ENCODE measurements at places on chromosomes 3 and 15.

- peak; percentile 71 for DNase-seq
Observed at GRCh38 chr15:51907136-51907862, 64.3 kb downstream of the LEO1 start.

DNA sequence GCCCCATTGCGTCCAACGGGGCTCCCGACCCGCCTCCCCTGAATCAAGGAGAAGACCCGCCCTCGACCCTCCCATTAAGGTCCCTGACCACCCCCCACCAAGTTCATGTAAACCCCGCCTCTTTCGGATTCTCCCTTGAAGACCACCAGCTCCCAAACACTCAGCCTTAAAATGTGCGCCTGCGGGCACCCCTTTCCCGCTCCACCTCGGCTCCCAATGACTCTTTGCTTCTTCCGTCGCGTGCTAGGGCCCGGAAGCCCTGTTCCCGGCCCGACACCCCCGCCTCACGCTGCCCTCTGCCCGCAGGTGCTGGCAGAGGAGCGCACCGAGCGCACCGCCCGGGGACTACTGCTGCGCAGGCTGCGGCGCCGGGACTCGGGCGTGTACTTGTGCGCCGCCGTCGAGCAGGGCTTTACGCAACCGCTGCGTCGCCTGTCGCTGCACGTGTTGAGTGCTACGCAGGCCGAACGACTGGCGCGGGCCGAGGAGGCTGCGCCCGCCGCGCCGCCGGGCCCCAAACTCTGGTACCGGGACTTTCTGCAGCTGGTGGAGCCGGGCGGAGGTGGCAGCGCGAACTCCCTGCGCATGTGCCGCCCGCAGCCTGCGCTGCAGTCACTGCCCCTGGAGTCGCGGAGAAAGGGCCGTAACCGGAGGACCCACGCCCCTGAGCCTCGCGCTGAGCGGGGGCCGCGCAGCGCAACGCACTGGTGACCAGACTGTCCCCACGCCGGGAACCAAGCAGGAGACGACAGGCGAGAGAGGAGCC, 2.7 kb upstream of the LSMEM2 start:
- DNase-seq, result no peak

DNA sequence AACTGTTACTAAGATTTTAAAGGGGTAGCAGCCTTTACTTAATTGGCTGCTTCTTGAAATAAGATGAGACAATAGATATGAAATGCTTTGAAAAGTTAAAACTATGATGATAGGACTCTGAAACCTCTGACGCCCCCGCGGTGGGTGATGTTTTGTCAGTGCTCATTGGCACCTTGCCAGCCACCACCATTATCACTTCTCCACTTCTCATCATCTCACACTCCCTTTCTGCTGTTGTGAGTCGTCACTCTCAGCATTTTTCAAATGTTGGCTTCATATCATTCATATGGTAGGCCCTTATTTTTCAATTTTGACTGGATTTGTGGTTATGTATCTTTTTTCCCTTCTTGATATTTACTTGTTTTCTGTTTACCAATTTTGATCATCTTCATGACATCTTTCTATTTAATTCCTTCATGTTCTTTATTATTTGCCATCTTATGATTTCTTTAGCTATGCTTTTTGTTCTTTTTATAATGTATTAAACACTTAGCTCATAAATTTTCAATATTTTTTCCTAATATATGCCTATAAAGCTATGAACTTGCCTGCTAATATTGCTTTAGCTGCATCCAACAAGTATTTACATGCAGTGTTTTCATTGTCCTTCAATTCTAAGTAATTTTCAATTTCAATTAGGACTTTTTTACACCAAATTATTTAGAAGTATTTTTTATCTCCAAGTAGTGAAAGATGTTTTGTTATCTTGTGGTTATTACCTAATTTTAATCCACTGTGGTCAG, 30.3 kb upstream of the SKOR1 start:
- no peak for DNase-seq

- no peak for DNase-seq
Observed at GRCh38 chr3:136938334-136938733, 19.4 kb upstream of the IL20RB start.

- no peak for DNase-seq
Observed at GRCh38 chr15:81292523-81293001, 31.4 kb downstream of the STARD5 start.

GRCh38 chr15:75215107-75216004, 13.7 kb downstream of the C15orf39 start:
- DNase-seq, result no peak

DNA sequence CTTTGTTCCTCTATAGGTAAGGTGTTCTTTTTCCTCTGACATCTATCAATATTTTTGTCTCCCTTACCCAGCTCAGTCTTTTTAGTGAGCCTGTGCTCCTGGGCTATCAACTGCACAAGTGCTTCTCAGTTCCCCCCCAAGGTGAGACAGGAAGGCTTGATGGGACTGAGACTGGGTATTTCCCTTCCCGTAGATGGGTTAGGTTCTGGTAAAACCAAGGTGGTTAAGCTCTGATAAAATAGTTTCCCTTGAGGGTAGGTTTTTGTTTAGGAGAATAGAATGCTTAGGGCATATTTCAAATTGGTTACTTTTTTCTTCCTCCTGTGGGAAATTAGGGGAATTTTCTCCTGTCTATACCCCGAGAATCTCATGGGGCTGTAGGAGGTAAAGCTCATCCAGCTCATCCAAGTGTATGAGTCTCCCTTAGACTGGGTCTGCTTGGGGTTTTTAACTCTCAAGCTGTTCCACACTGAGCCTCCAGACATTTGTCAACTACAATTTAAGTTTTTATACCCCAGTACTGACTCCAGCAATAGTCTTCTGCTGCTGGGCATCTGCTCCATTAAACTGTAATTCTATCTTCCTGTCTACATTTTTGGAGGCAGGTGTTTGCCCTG, 44.9 kb downstream of the OXSR1 start:
- DNase-seq, result no peak

GRCh38 chr3:194340757-194341400, 10.2 kb downstream of the CPN2 start:
- DNase-seq, result no peak

- no peak for DNase-seq
Observed at GRCh38 chr3:187684880-187685279, 14.7 kb upstream of the SST start.

DNA sequence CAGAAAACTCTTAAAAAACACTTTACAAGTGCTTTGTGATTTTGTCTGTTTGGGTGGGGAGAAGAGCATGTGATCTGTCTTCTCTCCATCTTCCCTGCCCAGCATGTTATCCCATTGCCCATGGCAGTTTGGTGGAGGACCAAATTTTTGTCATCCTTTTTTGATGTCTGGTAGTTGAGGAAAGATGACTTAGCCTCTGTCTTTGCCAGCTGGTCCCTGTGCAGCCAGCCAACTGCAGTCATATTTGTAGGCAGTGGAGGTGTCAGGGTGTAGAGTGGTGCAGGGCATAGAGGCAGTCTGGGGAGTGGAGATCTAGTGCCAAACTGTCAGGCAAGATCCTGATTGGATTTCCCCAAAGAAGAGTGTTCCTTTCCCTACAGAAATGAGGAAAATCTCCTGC, 40.7 kb downstream of the GASK1A start:
- no peak for DNase-seq

GRCh38 chr3:37987751-37988179, 2.8 kb upstream of the VILL start:
- no peak for DNase-seq

GRCh38 chr3:113148284-113148683, 63.1 kb upstream of the BOC start:
- peak; percentile 73 for DNase-seq

- no peak for DNase-seq
Observed at GRCh38 chr15:80462836-80463512, 58.8 kb downstream of the ARNT2 start.

- DNase-seq, result no peak
Observed at GRCh38 chr3:120506076-120506827, 55.5 kb upstream of the FSTL1 start.

DNA sequence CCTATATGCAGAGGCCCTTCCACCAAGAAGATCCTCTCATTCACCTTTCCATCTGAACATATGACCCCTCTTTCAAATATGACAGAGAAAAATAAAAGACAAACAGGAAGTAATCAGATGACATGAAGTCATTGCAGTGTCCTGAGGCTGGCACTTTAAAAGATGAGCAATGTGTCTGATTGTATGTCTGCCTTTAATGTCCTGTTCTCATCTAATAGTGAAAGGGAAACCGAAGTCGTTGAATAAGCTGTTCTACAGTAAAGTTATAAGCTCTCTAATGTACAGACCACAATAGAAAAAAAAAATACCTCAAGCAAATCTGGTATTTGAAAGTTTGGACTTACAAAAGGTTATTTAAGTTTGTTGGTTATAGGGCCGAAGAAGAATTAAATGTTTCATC, 243.0 kb downstream of the CLSTN2 start:
- DNase-seq, result no peak

- no peak for DNase-seq
Observed at GRCh38 chr3:193508108-193508507, 46.6 kb downstream of the ATP13A4 start.

DNA sequence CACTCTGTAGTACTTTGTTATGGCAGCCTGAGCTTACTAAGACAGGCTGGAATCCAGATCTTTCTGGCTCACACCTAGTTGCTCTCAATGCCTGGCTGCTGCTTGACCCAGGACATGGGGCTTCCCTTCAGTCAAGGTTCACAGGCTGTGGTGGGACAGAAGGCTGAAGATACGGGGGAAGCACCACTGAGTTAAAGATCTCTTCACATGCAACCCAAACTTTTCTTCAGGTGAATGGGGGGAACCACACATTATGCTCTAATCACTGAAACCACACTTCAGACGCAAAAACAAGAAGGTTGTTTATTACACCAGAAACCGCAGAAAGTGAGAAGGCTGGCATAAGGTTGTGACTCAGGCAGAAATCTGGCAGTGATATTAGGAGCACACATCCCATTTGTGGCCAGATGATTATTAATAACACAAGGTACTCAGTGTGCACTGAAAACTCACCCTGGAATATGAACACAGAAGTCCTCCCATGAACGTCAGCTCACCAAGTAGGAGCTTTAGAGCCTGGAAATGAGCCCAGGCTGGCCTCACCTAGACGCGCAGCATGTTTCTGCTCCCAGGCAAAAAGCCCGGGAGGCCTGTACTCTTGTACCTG, 230.5 kb upstream of the CHRNA7 start:
- no peak for DNase-seq

DNA sequence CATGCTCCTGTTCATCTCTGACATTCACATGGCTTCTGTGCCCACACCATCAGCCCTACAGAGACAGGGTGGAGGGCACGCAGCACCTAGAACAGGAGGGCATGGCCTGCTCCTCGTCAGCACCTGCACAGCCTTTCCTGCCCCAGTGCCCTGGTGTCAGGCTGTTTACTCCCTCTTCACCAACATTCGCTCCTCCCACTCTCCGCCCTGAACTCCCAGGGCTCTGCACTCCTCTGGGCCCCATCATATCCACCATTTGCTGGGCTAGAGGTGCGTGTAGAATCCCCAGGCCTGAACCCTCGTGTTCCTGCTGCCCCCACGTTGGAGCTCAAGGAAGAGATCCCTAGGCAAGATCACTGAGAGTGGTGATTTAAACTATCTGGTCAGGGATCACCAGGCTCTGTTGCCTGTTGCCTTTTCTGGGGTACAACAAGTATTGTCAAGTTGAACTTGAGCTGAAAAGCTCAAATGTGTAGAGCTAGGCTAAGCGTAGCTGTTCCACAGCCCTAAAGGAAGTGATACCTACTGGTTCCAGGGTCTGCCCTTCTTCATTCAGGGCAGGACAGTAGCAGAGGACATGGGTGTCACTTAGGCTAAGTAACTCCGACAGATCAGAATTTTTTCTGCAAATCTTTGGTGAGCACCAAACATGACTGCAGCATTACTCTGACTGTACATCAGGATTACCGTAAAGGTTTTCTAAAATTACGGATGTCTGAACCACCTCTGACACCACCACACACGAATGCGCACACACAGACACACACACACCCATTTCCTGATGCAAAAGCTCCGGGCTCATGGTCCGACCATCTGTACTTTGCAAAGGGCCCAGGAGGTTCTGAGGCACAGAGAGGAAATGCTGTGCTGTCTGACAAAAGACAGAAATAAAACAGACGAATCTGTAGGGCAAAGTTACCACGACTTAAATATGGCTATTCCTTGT, 43.7 kb upstream of the GNB5 start:
- DNase-seq, result no peak

DNA sequence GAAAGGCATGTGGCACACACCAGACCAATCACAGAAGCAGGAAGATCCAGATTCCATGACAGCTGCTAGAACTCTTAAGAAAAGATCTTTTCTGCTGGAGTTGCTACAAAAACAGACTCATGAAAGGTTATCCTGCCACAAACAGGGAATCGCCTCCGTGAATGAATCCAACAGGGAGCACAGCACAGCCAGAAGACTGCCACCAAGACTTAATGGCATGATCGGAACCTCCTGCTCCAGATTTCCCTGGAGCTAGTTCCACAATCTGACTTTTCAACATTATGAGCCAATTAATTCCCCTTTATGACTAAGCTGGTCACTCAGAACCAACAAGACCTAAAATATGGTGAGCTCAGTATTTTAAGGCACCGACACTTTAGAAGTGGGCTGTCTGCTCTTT, 232.5 kb downstream of the FOXP1 start:
- no peak for DNase-seq

DNA sequence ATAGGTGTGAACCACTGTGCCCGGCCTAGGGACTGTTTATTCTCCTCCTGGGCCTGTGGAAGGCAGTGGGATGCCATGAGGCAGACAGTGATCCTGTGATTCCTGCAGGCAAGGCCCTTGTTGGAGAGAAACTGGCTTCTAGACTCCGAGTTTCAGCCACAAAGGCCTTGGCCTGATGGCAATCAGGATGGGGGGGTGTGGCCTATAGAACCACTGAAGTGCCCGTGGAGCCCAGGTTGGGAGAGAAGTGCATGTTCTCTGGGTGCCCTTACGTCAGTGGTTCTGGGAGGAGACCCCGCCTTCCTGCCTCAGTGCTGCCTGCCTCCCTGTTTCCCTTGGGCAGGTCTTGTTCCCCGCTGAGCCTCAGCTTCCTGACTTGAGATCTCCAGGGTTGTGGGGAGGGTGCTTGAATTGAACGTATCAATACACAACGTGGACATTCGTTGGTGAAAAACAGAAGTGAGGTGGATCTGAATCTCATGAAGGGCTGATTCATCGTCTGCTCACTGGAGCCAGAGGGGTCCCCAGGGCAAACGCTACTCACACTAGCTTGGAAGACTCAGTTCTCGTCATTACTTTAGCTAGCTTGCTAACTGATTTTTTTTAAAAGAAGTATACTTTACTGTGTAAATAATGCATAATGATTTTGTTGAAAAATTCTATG, 31.8 kb downstream of the IRAK2 start:
- no peak for DNase-seq

GRCh38 chr3:159091936-159092335, 290.1 kb downstream of the MFSD1 start:
- no peak for DNase-seq
